ENCODE measurements at places on chromosomes 4 and X.

GRCh38 chr4:124666496-124666895 is 46.0 kb downstream of the ANKRD50 start:
- no peak for DNase-seq

GRCh38 chr4:59671037-59671436 is 1529.1 kb upstream of the ADGRL3 start:
- DNase-seq = no peak

DNA sequence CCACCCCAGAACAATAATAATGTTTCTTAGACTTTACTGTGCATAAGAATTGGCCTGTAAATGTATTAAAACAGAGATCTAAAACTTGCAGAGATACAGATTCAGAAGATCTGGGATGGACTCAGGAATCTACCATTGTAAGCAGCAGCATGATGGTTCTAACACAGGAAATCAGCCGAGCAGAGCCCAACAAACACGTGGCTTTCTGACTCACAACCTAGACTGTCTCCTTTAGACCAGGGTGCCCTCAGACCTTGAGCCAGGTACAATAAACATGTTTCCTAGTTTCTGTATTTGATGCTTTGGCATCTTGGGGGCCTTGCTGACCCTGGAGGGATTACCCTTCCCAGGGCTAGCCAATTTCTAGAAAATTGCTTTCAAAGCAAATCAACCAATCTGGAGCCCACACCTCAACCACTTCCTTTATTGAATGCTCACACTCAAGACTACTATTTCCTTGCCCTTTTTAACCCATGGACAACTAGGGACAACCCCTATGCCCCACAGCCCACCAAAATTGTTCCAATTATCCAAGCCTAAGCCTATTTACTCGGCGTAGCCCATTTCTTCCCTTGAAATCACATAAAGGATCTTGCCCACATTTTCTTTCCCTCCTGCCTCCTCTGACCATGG is 80.5 kb downstream of the TBC1D9 start:
- no peak for DNase-seq

DNA sequence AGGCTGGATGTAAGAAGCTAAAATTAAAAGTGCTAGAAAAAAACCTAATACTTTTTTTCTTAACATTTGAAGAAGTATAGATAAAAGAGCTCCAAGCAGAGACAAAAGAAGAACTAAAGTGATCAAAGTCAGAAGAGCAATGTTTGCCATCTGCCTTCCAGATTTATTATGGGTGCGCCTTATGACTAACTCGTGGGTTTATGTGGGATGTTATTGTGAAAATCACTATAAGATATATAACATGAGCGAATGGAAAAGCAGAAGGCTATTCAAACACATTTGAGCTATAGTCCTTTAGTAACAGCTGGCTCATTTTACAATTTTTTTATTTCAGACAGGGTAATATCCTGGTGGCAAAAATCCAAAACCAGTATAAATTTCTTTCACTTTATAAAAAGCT is 1040.7 kb downstream of the RAPGEF2 start:
- no peak for DNase-seq

- DNase-seq = peak; percentile 30
These were observed 332.5 kb downstream of the GRID2 start for GRCh38 chr4:92636038-92636806.

GRCh38 chrX:107710617-107711391 is 64.8 kb downstream of the TSC22D3 start:
- DNase-seq = no peak

DNA sequence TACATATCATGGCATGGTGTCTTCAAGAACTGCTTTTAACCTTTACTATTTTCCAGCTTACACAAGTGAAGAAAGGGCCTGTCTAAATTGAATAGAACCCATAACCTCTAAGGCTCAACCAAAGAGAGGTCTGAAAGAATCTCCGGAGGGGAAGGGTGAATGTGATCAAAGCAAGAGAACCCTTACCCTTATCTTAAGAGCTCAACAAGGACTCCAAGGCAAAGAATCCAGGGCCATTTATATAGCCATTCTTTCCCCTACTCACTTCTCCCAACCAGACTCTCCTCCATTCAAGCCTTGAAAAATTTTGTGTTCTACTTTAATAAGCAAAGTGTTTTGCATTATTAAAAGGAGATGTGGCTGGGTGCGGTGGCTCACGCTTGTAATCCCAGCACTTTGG is 118.7 kb downstream of the SH3RF1 start:
- DNase-seq = no peak

GRCh38 chrX:39577985-39578869 is 519.5 kb downstream of the BCOR start:
- no peak for DNase-seq

GRCh38 chrX:112612558-112612957 is 67.2 kb downstream of the LHFPL1 start:
- DNase-seq = no peak

DNA sequence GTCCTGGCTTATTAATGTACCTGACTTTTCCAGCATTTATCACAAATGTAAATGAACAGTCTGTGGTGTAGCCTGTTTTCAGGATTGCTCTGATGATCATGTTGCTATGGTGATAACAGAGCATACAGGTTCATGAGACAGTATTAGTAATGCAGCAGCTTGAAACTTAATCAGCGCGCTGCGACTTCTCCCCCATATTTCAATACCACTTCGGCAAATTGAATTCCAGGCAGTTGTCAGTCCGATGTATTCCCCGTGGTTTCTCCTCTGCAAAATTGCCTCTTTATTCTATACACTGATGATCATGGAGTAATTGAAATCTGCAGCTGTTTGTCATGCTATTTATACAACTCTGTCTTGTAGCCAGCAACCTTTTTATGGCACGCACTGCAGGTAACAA is 239.3 kb downstream of the C4orf33 start:
- DNase-seq = no peak

DNA sequence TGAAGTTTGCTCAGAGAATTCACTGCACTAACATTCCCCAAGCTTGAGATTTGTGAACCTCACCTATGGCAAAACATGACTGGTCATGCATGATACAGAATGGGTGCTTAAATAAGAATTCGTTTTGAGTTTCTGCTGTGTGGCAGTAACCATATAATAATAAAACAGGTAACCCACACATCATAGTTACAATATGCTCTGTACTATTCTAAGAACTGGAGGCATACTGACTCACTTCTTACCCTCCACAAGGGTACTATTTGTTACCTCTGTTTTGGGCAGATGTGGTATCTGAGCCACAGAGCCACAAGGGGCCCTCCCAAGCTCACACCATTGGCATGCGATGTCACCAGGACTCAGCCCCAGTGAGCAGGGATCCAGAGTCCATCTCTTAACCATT is 17.6 kb downstream of the SLC2A9 start:
- no peak for DNase-seq

DNA sequence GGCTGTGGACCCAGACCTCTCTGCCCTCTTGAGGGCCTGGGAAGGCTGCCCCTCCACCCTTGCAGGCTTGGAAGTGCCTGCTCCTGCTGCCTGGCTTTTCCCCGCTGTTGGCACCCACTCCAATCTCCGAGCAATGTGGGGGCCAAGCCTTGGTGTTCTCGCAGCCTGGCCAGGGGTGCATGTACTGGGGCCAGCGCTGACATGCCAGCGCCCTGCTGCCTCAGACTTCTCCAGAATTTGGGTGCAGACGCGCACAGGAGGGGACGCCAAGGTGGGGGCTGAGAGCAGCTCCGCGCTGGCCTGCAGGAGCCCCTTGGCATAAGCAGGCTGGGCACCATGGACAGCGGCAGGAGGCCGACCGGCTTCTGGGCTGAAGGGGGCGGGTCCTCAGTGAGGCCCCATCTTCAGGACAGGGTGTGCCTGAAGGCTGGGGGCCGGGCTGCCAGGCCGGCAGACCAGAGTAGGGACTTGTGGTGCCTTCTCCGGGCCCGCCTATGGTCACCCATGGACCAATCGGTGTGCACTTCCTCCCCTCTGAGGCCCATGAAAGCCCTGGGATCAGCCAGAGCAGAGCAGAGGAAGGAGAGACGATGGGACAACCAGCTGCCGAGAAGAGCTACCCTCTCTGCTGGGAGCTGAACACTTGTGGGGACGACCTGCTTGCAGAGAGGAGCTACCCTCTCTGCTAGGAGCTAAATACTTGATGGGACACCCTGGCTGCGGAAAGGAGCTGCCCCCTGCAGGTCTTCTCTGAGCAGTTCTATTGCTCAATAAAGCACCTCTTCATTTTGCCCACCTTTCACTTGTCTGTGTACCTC is 118.3 kb downstream of the DNAAF6 start:
- peak; percentile 37 for DNase-seq

GRCh38 chr4:82899374-82900065 is 1.0 kb upstream of the THAP9 start:
- DNase-seq = peak; percentile 16

- no peak for DNase-seq
These were observed 287.7 kb downstream of the CPXCR1 start for GRCh38 chrX:89034679-89035078.

DNA sequence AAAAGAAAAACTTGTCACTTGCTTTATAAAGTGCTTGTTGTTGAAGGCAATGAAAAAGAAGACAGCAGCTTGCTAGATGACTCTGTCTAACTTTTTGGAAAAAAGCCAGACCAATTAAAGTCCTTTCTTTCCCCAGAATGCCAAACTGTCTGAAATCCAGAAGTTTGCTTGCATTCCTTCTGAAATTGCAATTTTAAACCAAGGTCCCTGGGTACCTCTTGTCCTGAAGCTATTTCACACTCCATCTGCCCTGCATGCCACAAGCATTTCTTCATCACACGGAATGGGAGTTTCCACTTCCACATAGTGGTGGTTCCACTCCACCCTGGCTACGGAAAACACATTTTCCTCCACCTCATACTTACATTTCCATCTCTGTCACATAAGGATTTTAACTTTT is 101.0 kb downstream of the PAPSS1 start:
- DNase-seq = no peak

- no peak for DNase-seq
These were observed 146.3 kb downstream of the LDB2 start for GRCh38 chr4:16752150-16752549.

- no peak for DNase-seq
These were observed 9.5 kb upstream of the AMMECR1 start for GRCh38 chrX:110327336-110327735.

GRCh38 chr4:112775801-112776200 is 138.9 kb downstream of the LARP7 start:
- DNase-seq = no peak

DNA sequence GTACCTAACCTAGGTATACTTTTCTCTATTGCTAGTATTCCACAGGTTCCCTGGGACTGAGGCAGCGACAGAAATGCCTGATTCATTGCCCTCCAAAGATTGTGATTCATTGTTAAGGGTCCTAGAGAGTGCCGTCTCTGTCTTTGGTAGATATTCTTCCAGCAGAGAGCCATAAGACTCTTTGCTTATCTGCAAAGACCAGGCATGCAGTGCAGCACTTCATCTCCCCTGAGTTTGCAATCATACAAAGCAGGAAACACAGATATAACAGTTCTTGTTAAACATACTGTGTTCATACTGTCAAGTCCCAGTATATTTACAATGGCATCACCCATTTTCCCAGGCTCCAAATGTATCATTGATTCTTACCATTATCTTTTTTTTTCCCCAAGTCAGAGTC is 47.7 kb downstream of the KLF8 start:
- no peak for DNase-seq

GRCh38 chrX:136880003-136880451 is 498 bp downstream of the RBMX start:
- no peak for DNase-seq

DNA sequence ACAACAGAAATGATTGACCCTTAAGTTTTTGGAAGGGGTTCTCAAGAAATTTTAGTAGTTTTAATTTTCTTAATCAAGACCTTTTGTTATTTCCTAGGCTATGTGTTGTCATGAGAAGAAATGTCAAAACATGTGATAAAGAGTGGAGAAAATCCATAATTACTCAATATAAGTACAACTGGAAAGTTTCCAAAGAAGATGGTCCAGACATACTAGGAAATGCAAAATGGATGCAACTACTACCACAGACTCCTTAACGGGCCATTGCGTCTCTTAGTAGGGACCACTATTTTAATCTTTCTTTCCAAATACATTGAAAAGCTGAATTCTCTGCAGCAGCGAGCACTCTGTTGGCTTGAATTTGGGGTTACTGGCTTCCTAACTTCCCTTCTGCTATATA is 148.8 kb downstream of the NWD2 start:
- DNase-seq = no peak

GRCh38 chr4:176886135-176886534 is 93.4 kb upstream of the VEGFC start:
- DNase-seq = no peak

- DNase-seq = no peak
These were observed 3.7 kb downstream of the GABRQ start for GRCh38 chrX:152641256-152641875.

GRCh38 chr4:28075401-28075956 is 1214.8 kb downstream of the STIM2 start:
- no peak for DNase-seq

GRCh38 chr4:78737035-78737434 is 39.1 kb upstream of the BMP2K start:
- no peak for DNase-seq

DNA sequence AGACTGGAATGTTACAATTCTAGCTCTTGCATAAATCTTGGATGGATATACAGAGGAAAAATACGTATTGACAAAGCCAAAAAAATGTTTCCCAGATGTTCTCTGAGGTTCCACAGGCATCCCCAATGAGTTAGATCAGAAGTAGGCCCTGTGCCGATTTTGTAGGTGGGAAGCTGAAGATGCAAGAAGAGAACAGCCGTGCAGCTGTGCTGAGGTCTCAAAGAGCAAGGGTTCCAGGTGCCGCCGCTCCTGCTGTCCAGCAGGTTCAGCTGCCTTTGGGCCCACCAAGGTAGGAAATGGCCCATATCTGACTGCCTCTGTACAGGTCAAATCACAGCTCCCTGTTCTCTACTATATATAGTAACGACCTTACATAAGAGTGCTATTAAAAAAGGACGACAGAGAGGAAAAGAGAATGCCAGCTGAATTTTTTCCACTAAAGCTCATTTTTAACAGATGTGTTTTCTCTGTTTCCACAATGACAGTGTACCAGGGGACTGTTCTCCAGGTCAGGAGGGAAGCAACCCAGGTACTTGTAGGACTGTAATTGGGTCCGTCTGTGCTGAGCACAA is 155.6 kb downstream of the CBR4 start:
- no peak for DNase-seq

DNA sequence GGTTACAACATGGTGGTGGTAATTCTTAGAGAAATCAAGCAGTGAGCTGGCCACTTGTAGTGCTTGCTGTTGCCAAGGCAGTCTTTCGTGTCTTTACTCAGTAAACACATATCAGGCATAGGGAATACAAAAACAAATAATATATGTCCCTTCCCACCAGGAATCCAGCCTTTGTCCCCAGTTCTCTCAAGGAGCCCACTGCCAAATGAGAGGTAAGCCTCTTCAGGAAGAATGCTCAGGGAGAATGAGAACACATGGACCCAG is 421 bp upstream of the PLAC1 start:
- no peak for DNase-seq

GRCh38 chr4:42927946-42928345 is 35.4 kb downstream of the GRXCR1 start:
- no peak for DNase-seq

Measured in cerebellar cortex (tissue), 1 donor.